RCC 7860 (cell line): ENCODE measurements at places on chromosomes 7 and 10.

DNA sequence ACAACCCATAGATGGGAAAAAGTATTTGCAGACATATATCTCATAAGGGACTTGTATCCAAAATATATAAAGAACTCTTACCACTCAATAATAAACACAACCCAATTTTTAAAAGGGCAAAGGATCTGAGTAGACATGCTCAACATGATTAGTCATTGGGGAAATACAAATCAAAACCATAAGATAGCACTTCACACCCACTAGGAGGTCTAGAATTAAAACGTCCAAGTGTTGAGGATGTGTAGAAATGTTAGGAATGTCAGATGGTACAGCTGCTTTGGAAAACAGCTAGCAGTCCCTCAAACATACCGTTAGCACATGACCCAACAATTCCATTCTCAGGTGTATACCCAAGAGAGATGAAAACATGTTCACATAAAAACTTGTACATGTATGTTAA is 8.3 kb downstream of the PSTK start:
- DNase-seq = no peak

DNA sequence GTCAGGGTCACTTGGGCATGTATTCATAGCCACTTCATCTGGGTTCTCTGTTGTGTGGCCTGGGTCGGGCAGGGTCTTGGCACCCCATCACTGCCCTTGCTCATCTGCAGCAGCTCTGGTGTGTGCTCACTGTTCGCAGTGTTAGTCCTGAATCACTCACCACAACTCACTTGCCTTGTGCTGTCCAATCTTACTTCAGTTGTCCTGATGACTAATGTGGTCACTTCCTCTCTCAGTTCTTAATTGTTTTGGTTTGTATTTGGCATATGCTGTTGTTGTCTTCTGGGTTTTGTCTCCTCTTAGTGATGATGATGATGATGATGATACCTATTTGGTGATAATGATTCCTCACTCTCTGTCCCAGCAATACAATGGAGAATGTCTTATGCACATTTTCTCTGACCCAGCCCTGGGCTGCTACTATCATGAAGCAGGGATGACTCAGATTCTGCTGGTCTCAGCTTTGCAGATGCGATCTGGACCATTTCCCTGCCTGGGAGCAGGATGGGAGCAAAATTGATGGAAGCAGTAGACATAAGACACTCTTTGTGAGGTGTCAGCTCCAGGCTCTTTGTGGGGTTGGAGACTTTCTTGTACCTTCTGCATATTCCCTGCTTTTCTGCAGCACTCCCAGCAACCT is 17.0 kb downstream of the ADRA2A start:
- DNase-seq = no peak

DNA sequence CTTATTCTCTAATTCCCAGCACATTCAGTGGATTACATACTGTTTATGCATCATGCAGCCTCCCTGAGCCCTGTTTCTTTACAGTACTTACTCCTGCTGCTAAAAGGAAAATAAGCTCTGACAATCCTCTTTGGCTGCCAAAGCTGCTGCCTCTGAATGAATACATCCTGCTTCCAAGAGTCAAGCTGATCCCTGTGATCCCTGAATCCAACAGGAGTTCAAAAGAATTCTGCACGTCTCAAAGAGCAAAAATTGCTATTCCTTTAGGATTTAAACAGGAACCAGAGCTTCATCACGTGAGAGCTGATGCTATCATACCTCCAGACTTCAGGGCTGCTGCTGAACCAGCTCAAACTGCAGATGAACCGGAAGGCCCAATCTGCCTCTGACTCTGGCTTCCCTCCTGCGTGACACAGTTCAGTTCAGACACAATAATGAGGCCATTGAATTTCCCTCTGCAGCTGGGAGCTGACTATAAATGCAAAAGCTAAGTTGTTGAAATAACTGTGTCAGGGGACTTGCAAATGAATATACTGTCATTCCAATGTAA is 851.0 kb upstream of the PHF14 start:
- no peak for DNase-seq

- no peak for DNase-seq
Measured at GRCh38 chr10:100864978-100865377, 47.8 kb upstream of the SLF2 start.

DNA sequence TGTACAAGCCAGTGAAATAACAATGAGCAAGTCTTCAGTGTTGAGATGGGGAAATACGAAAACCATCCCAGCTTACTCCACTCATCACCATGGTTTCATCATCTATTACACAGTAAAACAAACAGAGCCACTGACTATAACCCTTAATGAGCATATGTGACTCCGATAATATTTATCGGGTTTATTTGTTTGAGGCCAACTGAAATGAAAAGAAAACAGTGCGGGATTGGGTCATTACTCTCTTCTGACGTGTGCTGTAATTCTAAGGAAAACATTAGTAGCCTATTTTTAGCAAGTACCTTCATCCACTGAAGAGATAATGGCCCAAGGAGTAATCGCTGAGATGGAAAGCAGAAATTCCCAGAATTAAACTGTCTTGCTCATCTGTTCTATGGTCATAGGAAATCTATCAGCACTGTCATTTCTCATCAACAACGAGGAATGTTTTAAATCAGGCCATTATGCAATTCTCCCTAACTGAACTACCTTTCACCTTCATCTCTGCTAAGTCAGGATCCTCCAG is 716.5 kb downstream of the INHBA start:
- peak; percentile 91 for DNase-seq

DNA sequence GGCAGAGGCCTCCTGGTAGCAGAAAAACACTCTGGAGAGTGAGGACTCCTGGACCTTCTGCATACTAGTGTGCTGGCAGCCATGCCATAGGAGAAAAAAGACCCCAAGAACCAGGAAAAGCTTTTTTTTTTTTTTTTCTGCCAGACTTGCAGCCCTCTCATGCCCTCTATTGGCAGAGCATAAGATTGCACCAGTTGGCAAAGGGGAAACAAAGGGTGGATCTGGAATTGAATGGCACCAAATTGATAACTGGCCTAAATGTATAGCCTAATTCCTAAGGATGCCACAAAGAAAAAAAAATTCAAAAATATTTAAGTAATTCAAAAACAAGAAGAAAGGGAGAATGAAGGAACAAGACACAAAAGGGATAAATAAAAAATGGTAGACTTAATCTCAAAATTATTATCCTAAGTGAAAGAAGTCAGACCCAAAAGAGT is 112.5 kb upstream of the GHITM start:
- no peak for DNase-seq

DNA sequence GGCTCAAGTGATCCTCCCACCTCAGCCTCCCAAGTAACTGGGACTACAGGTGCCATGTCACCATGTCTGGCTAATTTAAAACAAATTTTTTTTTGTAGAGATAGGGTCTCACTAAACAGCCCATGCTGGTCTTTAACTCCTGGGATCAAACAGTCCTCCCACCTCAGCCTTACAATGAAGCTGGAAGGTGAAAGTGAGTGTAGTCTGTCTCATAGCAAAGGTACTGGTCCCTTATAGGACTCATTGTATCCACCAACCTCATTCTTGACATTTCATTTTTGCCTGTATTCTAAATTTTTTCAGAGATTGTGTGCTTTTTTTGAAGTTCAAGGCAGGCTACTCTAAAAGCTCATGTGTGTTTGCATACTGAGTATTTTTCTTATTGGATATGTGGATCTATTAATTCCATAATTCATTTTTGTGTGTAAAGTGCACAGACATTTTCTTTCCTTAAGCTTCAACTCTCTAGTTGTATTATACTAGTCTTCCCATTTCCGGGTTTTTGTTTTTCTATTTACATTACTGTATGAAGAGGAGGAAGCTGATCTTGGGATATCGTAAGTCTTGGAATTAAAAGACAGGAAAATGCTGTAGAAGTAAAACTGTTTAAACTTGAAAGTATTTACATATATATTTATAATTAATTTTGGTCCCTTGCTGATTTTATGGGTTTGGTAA is 13.3 kb downstream of the KMT2E start:
- no peak for DNase-seq

DNA sequence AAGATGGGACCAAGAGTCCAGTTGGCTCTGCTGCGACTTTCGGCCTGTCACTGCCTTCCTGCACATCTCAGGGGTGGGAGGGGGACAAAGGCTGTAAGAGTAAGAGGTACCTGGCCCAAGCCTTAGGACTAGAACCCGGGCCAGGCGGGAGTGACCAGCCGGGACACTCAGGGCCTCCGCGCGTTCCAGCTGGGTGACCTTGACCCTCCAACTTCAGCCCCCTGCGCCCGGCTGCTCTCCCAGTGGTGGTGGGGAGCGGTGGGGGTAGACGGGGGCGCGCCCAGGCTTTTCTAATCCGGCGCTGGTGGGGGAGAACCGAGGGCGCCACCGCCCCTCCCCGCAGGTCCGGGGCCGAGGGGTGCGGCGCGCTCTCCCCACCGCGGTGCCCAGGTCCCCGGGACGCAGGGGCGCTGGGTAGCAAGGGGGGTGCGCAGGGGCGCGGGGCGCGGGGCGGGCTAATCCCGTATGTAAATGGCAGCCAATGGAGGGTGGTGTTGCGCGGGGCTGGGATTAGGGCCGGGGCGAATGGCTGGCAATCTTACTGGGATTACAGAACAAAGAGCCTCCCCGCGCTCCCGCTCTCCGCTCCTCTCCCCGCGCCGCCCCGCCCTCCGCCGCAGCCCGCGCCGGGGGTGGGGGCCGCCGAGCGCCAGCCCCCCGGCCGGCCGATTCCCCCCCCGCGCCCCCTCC is at the start of gene GTF2IRD1:
Gene GTF2IRD1, plus strand, starts transcription at position 585 of the 690 bp plus-strand sequence. CDS start 54,175 bp downstream, outside the sequence.
- DNase-seq = peak; percentile 73

DNA sequence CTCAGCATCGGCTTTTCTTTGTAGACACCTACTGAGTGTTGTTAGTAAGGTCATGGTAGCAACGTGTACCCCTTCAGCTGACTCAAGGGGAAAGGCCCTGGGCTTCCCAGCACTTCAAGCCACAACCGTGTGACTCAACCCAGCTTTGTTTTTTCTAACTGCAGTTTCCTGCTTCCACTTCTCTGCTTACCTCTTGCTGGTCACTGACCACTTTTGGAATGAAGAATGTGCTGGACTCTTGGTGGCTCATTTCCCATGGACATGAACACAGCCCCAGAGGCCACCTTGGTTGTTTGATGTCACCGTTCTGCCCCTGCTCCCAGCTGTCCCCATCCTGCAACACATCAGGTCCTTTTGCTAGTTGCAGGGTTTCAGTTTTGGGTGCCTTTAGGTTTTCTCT is 69.5 kb upstream of the ZNF438 start:
- peak; percentile 95 for DNase-seq

- no peak for DNase-seq
Measured at GRCh38 chr7:77184463-77184862, 15.2 kb downstream of the FGL2 start.

GRCh38 chr7:100465299-100465698 is 1.2 kb upstream of the SPACDR start:
- DNase-seq = no peak

- DNase-seq = no peak
Measured at GRCh38 chr10:96678725-96679124, 41.6 kb downstream of the PIK3AP1 start.

DNA sequence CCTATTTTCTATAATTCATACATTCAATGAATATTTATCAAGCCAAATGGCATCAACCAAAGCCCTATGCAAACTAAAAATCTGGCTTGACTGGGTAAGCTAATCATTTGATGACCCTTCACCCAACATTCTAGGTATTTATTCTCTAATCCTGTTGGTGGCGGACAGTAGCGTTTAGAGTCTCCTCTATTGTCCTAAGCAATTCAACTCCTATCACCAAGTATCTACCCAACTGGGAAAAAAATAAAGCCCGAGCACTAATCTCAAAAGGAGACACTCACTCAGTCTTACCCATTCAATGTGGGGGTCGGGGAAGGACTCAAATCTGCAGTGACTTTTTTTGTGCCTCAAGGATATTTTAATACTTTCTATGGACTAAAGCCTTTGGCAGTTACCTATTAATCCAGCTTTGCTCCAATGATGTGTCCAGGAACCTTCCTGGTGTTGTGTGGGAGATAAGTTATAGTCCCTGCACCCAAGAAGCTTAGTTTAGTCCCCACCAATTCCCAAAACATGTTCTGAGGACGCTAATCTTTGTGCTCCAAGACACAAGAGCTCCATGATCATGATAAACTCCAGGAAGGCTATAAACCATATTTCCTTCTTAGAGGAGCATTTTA is 30.6 kb downstream of the DNMBP start:
- DNase-seq = no peak

GRCh38 chr7:585229-585711 is 65.6 kb upstream of the PDGFA start:
- DNase-seq = no peak

DNA sequence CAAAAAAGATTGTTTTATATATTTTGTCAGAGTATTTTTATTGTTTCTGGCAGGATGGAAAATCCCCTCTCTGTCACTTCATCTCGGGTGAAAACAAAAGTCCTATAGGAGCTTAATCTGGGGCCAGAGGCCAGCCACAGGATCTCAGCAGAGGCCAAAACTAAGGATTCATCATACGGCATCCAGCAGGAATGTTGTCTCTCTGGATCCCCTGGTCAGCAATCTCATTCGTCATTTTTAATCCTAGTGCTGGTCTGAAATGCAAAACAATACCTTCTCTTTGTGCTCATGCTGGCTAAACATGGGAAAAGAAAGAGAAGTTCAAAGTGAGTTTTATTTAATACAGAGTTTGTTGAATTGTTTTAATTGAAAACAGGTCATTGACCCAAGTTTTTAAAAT is 482.5 kb upstream of the AUTS2 start:
- DNase-seq = peak; percentile 28

DNA sequence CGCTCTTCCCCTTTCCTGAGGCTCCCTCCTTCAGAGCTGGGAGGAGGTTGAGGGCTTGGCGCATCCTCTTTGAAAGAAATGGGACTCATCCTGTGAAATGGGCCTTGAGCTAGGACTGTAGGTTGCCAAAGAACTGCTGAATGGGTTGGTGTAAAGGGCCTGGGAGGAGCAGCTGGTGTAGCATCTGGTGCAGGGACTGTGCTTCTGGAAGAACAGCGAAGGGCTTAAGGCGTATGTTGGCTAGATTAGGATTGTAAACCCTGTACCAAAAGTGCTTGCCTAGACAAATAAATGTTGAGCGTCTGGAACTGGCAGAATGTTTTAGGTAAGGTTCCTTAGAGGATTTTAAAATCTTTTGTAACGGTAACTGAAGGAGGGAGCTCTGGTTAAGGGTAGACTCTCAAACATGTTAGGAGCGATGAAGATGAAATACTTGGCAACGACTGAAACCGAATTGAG is 563 bp downstream of the STAM start:
- no peak for DNase-seq

DNA sequence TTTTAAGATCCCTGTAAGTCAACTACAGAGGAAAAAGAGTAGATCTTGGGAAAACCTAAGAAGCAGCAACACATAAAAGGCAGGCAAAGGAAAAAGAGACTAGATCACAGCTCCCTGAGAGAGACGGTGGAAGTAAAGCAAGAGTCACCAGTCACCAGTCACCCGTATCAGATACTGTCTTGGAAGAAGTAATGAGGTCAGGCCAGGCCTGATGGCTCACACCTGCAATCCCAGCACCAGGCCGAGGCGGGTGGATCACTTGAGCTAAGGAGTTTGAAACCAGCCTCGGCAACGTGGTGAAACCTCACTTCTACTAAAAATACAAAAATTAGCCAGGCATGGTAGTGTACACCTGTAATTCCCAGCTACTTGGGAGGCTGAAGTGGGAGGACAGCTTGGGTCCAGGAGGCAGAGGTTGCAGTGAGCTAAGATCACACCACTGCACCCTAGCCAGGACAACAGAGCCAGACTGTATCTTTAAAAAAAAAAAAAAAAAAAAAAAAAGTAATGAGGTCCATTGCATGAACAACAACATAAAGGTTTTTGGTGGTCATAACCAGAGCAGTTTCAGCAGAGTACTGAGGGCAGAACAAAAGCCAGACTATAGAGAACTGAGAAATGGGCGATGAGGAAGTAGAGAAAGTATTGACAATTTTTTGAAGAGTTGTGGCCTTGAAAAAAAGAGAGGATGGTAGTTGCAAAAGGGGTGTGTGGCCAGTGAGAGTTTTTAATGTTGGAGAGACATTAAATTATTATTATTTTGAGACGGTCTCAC is 16.9 kb downstream of the ZNF713 start:
- DNase-seq = no peak

- DNase-seq = no peak
Measured at GRCh38 chr7:96708872-96709271, 774 bp downstream of the SEM1 start.
